ENCODE measurements at places on chromosomes 4 and X.

DNA sequence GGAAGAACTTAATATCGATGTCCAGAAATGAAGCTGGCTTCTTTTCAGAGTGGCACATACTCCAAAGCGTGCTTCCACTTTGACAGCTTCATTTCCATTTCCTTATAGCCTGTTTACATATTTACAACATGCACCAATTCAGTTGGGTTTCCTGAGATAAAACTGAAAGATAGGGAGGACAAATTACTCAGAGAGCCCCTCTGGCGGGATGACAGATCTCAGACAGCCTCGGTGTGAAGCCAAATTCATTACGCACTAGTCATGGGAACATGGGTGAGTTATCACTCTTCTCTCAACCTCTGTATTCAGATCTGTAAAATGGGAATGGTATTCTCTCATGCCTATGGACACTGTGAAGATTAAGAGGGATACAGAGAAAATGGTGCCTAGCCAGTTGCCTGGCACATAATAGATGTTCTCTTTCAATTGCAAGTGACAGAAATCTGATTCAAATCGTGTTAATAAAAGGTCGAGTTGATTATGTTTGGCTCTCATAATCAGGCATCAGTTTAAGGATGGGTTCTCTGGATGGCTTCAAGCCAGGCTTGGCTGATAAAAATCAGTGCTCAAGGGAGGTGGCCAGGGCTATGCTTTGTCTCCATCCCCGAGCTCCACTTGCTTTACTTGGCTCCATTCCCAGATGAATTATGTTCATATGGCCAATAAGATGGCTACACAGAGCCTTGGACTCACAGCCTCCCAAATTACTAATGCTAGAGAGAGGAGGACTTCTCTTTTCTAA lies 132.2 kb upstream of the C1QTNF7 start:
- DNase-seq, result no peak

DNA sequence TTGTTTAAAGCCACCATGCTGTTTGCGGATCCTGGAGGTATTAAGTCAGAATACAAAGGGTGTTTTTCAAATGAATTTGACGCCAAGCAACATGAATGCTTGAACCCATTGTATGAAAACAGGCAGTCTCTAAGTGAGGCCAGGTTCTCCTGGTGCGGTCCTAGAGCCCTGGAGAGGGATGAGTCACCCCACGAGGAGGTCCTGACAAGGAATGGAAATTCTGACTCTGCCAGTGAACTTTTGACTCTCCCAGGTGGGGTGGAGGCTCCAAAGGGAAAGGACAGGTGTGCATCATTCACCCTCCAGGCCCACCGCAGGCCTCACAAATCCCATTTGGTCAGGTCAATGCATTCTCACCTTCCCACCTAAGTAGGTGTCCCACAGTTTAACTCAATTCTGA lies 1.5 kb downstream of the TRIM2 start:
- DNase-seq, result peak; percentile 49

DNA sequence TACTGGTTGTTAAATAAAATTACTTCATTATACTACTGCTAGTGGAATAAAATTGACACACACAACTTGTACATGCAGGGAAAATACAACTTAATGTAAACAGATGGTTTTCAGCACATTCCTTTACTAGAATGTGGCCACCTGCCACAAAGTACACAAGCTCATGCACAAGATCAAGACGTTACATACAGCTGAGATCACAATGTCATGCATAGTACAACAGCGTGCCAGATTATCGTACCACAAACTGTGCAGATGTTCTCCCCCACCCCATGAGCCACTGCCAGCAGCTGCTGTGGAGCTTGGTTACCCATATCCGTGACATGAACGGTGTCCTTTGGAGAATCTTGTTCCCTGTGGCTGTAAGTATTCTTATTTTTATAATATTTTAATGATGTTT lies 27.7 kb downstream of the FBXO8 start:
- peak; percentile 23 for DNase-seq

DNA sequence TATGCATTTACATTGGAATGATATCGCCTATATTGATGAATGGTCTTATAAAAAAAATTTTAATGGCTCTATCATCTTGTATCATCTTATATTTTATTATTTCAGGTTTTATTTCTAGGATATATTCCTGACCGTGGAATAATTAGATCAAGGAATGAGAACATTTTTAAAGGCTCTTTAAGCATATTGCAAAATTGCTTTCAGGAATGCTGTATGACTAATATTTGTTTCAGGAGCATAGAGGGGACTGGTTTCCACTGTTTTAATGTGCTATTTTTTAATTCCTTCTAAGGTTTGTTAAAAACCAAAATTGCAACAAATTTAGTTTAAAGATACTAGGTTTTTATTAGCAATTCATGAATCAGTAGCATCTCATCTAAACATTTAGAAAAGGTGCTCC lies 120.2 kb downstream of the BMPR1B start:
- peak; percentile 53 for DNase-seq

GRCh38 chrX:128408842-128409241 lies 356.6 kb upstream of the ACTRT1 start:
- no peak for DNase-seq

GRCh38 chrX:77597090-77597489 lies 149.9 kb downstream of the FGF16 start:
- peak; percentile 30 for DNase-seq

DNA sequence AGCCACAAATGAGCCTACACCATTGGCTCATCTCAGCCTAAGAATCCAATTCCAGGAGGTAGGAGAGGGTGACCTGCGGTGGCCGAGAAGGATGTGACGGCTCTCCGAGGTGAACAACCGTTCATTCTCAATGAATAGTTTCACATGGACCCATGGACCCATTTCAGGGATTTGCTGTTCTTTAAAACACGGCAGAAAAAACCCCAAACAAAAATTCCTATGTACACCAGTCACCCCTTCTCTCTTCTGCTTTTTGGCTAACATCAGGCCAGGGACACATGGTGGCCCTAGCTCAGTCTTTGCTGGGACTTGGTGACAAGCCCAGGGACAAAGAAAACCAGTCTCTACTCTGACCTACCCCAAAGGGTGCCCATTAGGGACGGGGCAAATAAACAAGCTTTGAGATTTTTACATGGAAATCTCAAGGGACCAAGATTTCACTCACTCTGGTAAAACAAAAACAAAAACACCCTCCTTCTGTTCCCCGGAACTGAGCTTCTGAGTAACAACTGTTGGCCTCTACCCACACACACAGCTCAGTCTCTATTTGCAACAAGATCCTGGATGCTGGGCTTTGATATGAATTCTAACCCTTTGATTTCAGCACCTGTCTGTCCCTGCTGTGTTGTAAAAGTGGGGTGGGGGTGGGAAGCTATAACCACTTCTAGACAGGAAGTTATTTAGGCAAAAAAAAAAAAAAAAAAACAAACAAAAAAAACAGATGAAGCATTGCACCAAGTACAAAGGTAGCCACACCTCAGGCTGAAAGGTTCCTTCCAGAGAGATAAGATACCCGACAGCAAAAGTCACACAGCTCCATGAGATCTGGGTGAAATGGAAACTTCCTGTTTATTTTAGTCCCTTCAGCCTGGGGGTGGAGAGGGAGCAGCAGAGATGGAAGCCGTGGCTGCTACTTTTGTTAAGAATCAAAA lies 49.0 kb downstream of the DDX3X start:
- DNase-seq, result peak; percentile 69

DNA sequence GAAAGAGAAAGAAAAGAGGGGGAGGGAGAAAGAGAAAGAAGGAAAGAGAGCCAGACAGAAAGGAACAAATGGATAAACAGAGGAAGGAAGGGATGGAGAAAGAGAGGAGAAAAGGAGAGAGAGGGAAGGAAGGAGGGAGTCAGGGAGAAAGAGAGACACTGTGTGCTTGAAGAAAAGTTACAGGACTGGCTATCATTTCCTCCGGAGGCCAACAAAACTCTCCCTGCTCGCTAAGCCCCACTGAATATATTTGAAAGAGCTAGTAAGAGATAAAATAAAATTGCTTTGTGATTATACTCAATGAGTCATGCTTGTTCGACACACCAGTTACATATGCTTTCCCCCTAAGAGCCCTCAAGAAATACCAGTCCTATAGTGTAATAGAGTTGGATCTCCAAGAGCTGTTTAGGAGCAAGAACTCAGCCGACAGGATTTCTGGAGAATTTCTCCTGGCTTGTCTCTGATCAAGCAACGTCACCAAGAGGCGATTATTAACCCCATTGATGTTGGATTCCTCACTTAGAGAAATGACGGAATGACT lies 102.2 kb downstream of the MXRA5 start:
- DNase-seq, result no peak

DNA sequence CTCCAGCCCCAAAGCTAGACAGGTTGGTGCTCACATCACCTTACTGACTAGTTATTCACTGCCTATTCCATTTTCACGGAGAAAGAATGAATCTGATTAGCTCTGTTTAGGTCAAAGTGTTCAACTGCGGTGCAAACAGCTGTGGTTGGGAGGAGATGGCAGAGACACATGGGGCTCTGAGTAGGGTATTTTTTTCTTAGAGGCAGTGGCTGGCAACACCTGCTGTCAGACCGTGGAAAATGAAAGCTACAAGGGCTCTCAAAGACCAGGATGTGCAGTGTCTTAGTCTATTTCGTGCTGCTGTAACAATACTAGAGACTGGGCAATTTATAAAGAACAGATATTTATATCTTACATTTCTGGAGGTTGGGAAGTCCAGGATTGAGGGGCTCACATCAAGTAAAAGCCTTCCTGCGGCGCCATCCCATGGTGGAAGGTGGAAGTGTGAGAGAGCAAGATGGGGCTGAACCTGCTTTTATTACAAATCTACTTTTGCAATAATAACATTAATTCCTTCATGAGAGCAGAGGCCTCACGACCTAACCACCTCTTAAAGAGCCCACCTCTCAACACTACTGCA lies 10.6 kb downstream of the NYX start:
- peak; percentile 41 for DNase-seq

- DNase-seq, result no peak
Measured at GRCh38 chrX:23959781-23960180, 52.0 kb downstream of the CXorf58 start.

- no peak for DNase-seq
Measured at GRCh38 chrX:23136816-23137215, 137.1 kb downstream of the DDX53 start.

GRCh38 chr4:10438924-10439323 lies 18.3 kb downstream of the ZNF518B start:
- no peak for DNase-seq

DNA sequence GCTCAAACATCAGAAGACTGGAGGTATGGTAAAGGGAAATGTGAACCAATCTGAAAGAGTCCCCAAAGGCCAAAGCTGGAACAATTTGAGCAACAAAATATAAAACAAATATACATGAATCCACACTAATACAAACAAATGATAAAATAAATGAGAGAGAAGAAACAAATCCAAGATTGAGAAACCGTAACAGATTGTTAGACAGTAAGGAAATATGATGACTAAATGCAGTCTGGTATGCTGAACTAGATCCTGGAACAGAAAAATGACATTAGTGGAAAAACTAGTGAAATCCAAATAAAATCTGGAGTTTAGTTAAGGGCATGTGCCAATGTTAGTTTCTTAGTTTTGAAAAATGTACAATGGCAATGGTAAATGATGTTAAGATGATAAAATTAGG lies 15.9 kb downstream of the PPA2 start:
- no peak for DNase-seq

DNA sequence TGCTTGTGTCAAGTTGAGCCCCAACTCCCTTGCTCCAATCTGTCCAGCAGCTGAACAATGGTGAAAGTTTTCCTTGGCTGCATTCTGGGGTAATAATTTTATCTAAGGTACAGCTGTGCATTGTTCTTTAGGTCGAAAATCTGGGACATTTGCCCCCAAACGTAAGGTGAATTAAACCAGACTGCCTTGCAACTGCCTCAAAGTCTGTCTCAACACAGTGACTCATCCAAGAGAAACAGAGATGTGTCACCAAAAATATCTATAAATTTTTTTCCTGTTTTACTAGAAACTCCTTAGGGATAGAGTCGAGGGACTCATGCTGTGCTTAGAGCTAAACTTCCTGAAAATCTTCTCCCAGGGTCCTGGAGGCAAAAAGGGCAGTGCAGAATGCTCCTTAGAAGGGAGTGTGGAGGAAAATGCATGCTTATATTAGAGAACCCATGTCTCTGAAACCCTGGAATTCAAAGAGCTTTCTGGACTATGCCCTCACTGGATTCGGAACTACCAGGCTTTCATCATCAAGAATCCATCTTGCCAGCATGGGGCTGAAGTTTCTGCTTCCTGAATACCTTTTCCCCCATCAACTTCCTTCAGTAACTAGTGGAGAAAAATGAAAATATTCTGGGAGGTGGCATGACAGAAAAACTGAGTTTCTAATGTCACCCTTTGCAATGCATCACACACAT lies 115.7 kb downstream of the PALLD start:
- DNase-seq, result peak; percentile 79

GRCh38 chr4:139875411-139875825 lies 209.8 kb downstream of the MGST2 start:
- DNase-seq, result no peak

DNA sequence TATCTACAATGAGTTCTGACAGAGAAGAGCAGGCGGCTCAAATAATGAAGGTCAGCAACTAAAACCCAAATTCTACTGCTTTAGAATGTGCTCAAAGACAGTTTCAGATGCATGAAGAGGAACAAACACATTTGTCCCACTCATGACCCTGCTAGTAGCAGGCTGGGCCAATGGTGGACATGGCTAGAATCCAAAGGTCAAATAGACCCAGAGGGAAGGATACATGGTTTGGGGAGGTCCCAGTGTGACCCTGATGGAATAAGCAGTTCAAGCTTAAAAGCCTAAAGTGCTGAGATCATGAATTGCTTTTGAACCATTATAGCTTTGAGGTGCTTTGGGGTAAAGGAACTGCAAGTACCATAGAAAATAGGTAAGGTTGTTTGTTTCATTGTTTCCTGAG lies 450.7 kb downstream of the MID1IP1 start:
- DNase-seq, result no peak

DNA sequence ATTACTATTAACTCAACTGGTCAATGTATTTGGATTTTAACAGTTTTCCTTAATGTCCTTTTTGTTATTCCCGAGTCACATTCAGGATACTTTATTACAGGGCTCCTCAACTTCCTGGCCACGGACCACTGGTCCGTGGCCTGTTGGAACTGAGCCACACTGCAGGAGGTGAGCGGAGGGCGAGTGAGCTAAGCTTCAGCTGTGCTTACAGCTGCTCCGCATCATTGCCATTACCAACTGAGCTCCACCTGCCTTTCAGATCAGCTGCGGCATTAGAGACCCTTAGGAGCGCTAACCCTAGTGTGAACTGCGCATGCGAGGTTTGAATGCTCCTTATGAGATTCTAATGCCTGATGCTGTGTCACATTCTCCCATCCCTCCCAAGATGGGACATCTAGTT lies 591.7 kb downstream of the CCSER1 start:
- no peak for DNase-seq

DNA sequence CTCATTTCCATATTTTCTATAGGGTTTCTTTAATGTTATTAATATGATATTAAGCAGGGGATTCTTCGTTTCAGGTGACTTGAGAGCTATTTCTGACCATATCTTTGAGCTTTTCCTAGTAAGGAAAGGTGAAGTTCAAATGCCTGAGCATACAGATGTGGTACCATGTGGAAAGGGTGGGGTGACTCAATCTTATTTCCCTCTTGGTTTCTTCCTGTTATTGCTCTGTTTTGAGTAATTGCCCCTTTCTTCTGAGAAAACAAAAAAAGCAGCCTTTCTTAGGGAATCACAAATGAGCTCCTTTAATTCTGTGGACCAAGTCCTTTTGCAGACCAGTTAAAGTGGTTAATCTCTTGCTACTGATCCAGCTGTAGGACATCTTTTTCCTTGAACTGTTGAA lies 41.0 kb upstream of the AGA start:
- DNase-seq, result no peak

- DNase-seq, result peak; percentile 81
Measured at GRCh38 chrX:140064993-140065392, 99.7 kb upstream of the CXorf66 start.
